ENCODE measurements at places on chromosomes 1 and 21.
A peak's percentile ranks its signal among the peaks of the same experiment; 100 is the strongest.

DNA sequence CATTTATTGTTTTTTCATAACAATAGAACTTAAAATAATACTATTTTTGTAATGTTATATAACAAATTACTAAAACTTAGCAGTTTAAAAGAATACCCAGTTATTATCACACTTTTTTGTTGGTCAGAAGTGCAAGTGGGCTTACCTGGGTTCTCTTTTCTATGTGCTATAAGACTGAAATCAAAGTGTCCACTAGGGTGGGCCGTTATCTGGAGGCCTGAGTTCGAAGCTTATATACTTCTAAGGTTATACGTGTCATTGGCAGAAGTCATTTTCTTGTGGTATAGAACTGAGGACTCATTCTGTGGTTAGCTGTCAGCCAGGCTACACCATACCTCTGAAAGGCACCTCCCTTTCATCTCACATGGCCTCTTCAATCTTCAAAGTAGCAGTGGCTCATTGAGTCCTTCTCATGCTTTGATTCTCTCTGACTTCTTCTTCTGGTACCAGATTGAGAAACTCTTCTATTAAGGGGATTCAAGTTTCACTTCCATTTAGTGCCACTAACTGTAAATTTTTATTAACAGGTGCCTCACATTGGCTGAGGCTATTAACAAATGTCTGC is 414.3 kb downstream of the AMY1C start:
- no peak for DNase-seq

- DNase-seq, result peak; percentile 85
Observed at GRCh38 chr1:151547119-151547899, 7.2 kb downstream of the TUFT1 start.

DNA sequence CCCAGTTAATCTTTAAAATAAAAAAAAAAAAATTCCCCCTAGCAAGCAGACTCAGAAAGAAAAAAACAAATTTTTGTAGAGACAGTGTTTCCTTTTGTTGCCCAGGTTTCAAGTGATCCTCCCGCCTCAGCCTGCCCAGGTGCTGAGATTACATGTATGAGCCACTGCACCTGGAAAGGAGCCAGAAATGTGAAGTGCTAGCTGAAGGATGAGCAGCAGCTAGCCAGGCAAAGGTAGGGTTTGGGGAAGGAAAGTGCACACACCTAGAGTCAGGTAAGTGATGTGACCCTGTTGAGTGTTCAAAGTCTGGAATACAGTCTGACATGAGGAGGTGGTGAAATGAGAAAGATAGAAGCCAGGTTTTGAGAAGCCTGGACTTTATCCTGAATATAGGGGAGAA is 1.7 kb downstream of the AKR1A1 start:
- no peak for DNase-seq

DNA sequence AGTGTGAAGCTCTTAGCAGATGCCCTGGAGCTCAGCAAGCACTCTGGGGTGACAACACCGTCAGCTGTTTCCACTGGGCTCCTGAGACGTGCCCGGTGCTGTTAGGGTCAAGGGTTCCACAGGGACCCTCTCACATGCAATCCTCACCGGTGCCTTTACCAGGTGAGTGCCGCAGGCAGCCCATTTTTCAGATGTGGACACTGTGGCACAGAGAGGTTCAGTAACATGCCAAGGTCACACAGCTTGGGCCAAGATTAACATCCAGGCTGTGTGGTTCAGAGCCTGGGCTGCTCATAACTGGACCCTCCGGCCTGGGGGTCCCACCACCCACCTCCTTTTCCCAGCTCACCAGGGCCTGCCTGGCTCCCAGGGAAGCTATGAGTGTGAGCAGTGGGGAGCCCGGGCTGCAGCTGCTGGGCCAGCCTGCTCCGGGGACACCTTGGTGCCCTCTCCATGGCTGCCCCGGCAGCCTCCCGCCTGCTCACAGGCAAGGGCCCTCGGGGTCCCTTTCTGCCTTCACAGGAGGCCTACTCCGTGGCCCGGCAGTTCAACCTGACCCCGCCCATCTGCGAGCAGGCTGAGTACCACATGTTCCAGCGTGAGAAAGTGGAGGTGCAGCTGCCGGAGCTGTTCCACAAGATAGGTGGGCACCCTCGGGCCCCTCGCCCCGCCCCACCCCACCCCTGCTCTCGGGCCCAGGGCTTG is 49.3 kb downstream of the KCNAB2 start:
- DNase-seq, result no peak

Data from fibroblast of gingiva (primary cell).